DMS 273 treated with DMSO at 0.1 percent for 48 hours (cell line): ENCODE measurements at places on chromosomes 2 and 18.

GRCh38 chr2:222982010-222982908, 69.7 kb upstream of the KCNE4 start:
- DNase-seq, result no peak

GRCh38 chr2:148742373-148742772, 97.8 kb downstream of the EPC2 start:
- no peak for DNase-seq

GRCh38 chr2:207150284-207150683, 15.5 kb downstream of the KLF7 start:
- no peak for DNase-seq

DNA sequence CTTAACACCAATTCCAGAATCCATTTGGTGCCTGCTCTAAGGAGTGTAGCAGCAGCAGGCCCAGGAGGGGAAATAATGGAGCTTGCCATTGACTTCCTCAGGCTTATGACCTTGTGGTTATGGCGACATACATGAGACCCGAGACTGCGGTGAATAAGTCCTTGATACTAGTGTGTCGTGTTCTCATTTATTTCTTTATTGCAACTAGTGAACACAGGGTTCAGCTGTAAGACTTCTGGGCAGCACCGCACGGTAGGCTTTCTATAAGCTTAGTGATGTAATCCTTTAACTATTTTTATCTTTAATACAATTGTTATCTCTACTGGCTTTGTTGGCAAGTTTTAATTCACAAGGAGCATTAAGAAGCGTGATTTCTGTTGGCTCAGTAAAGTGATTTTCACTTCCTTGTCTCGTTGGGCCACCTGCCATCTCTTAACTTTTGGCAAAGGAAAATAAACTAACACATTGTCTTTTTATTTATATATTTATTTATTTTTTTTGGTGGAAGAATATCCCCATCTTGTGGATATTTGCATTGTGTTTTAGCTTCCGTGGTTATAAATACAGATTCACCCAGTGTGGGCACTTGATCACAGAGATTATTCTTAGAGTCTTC, 139.8 kb downstream of the LTBP1 start:
- DNase-seq, result peak; percentile 22

DNA sequence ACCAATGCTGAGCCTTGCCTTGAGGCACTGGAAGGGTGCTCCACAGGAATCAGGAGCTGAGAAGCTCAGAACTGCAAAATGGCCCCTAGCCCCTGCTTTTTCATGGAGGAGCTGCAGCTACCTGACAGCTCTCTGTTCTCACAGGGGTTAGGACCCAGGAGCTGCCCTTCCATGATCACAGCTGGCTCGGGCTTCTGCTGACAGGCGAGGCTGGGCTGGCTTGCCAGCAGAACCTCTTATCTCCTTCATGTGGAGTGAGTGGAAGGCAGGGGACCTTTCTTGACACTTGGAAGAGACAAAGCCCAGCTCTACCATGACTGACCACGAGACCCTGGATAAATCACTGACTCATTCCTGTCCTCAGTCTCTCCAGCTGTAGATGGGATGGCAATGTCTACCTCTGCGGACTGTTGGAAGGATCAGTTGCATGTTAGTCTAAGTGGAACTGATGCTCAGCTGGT, 113.4 kb downstream of the CAPN13 start:
- DNase-seq, result no peak
